ENCODE measurements at places on chromosomes 12 and 14.
A peak's percentile ranks its signal among the peaks of the same experiment; 100 is the strongest.

GRCh38 chr14:56891226-56891625, 80.9 kb upstream of the OTX2 start:
- DNase-seq = no peak

- no peak for DNase-seq
Measured at GRCh38 chr14:25038044-25038668, 11.8 kb downstream of the STXBP6 start.

DNA sequence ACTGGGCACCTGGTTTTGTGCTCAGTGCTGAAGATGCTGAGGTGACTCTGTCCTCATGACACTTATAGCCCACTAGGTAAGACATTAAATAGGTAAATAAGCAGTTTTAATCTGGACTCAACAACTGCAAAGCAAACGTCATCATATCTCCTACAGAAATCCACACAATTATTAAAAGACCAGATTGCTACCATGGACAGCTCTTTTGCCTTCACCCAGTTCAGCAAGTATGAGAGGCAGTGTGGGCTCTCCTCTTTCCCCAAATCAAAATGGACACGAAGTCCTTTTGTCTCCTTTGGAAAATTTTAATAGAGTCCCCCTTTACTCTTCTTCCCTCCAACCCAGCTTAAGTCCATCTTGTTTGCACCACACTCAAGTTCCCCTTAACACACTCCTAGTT, 171.1 kb downstream of the RPAP3 start:
- DNase-seq = no peak

- no peak for DNase-seq
Measured at GRCh38 chr14:72524295-72524629, 369.6 kb downstream of the DPF3 start.

DNA sequence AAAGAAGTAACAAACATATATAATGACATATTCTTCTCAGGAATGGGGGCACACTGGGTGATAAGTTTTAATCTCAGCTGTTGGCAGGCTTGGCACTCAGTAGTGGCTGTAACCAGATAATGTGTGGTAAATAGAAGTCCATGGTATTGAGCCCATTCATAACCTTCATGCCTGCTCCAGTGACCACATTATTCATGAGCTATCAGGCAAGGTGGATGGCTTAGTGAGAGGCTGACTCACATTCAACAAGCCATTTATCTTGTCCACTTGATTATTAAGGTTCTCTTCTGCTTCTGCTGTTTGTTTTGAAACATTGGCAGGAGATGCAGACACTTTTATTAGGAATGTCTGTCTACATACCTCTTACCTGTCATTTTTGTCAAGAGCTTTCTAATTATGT, 950.4 kb upstream of the LRFN5 start:
- no peak for DNase-seq

GRCh38 chr14:68702578-68702977, 90.3 kb downstream of the ZFP36L1 start:
- no peak for DNase-seq

DNA sequence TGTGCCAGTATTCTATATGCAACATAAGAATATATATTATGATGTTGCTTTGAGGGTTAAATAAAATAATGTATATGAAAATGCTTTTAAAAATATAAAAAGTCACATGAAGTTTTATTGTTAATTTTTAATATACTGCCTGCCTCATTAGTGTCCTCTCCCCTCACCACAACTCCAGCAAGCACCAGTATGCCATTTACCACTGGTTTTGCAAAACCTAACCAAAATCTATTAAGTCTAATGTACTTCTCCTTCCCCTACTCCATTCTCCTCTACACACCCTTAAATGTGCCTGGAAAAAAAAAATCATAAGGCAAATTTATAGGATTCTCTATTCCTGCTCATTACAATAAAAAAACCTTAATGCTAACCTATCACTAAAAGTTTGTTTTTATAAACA, 24.0 kb upstream of the GNG2 start:
- no peak for DNase-seq

- DNase-seq = no peak
Measured at GRCh38 chr12:64473176-64473575, 21.3 kb downstream of the TBK1 start.

GRCh38 chr14:81302638-81303037, 81.9 kb upstream of the GTF2A1 start:
- peak; percentile 22 for DNase-seq

DNA sequence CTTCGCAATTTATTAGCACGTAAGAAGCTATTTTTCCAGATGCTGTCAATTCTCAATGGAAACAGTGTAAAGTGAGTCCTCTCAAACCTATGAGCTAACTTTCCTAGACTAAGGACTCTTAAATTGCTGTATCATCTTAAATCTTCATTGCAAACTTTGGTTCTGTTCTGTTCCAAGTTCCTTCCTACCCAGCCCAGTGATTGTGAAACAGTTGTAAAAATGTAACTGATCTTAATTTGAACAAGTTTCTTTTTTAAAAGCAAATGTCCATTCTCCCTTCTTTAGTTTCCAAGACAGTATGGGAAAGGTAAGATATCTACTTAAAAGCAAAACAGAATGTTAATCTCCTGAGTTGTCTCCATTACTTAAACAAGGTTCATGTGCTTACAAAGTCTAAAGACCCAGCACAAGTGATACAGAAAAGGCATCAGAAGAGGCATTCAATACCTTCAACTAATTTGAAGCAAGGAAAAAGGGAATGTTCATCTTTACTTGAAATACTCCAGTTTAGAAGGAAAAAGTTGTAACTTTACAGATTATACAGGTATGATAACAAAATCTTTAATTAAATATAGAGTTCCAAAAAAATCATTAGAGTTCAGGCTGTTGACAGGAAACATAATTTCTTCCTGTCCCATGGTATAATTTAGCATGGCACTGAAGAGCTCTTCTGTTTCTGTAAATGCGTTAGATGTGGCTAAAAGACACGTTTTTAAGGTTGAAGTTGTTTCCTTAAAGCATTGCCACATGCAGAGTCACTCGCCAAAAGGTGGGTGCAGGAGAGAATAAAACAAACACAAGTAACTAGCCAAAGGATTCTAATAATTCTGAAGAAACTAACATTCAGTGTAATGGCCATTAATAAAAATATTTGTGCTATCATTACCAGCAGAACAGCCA, 101.5 kb upstream of the USP15 start:
- DNase-seq = no peak

DNA sequence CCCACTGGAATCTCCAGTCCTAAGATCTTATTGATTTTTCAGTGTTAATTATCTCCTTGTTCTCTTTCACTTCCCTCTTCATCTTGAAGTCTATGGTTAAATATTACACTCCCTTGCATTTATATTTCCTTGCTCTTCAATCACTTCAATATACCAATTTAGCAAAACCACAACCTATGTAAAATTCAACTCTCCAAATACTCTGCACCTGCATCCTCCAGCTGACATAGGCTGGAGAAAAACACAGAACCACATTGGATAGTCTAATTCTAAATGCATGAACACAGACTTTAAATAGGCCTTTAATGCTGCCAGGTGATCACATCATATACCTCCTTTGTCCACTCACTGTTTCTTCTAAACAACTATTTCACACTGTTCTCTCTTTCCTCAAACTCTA, 253.8 kb upstream of the GARIN6 start:
- DNase-seq = no peak

DNA sequence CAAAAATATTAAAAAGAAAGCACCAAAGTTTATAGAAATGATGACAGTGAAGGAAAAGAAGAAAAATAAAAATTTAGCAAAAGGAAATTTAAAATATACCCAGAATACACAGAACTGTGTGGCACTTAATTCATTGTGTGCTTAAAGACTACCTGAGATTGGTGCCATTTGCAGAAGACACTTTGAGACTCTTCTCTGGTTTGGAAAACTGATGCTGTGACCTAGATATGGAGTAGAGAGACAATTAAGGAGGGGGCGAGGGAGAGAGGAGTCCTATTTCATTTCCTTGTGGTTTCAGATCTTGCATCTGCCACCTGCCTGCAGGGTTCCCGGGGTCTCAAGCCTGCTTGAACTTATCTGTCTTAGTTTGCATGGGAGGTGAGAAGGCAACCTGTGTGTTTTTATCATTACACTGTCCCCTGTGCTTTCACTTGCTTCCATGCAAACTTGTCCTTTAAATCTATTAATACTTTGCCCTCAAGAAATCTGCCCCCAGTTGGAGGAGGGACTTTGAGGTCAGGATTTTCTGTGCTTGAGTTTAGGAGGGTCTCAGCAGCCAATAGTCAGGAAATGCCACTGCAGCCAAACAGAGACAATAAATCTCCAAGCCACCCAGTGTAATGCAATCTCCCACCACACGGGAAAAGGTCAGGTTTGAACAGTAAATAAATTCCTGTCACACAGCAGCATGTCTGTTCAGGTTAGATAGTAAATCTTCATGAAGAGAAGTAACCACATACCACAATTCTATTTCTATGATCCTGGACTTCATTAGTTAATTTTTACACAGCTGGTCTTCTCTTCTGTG, 119.4 kb downstream of the CAND1 start:
- DNase-seq = no peak

GRCh38 chr14:91545946-91546716, 36.0 kb upstream of the PPP4R3A start:
- DNase-seq = no peak

DNA sequence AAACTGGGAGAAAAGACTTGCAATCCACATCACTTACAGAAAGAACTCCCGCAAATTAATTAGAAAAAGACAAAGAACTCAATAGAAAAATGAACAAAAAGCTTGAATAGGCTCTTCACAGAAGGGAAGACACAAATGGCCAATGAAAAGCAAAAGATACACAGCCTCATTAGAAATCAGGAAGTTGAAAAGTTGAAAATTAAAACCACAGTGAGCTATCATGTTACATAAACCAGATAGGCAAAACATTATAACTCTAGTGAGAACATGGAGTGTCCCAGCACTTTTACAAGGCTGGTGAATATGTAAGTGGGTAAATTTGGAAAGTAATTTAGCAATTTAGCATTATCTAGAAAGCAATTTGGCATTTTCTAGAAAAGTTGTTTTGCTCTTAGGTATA, 158.4 kb upstream of the RASSF8 start:
- DNase-seq = no peak

DNA sequence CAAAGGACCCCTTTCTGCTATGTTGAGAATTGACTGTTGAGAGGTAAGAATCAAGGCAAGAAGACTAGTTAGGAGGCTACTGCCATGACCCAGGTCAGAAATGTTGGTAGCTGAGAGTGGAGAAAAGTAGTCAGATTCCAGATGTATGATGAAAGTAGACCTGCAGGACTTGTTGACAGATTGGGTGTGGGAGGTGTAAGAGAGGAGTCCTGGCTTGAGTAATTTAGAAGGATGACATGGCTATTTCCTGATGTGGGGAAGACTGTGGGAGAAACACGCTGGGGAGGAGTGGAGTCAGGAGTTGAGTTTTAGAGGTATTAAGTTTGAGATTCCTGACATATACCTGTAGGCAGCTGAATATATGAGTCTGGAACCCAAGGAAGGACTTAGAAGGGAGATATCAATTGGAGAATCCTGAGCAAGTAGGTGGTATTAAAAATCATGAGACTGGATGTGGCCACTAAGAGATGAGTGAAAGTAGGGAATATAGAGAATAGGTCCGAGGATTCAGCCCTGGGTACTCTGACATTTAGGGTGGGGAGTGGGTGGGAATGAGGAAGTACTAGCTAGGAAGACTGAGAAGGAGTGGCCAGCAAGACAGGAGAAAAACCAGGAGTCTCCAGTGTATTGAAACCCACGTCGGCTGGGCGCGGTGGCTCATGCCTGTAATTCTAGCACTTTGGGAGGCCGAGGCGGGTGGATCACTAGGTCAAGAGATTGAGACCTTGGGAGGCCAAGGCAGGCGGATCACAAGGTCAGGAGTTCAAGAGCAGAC, 12.6 kb upstream of the DDX47 start:
- DNase-seq = peak; percentile 34

DNA sequence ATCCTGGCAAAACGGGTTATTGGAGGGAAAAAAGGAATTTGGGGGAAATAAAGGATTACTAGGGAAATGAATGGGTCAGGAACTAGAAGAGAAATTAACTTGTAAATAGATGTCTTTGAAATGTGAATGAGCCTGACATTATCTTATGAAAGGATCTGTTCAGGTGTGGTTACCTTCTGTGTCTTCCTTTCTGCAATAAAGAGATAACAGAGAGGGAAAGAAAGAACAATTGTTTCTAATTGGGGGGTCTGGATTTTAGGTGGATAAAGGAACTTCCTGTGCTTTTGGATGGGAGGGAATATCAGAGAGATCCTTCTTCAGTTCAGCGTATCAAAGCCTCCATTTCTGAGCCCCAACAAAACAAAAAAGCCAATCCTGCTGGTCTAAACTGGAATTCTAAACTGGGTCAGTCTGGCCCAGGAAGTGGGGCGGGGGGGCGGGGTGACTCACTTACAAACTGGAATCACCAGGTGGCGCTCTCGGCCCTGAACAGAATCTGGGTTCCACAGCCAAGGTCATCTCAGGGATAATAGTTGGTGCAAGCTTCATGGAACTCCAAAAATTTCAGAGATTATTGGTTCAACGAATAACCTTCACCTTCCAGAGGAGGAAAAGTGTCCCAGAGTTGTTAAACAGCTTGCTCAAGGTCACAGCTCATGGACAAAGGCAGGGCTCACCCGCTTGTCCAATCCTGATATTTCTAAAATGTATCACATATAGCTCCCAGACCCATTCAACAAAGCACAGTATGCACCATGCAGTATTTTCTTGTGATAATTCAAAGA, 15.2 kb upstream of the PEBP1 start:
- peak; percentile 73 for DNase-seq

DNA sequence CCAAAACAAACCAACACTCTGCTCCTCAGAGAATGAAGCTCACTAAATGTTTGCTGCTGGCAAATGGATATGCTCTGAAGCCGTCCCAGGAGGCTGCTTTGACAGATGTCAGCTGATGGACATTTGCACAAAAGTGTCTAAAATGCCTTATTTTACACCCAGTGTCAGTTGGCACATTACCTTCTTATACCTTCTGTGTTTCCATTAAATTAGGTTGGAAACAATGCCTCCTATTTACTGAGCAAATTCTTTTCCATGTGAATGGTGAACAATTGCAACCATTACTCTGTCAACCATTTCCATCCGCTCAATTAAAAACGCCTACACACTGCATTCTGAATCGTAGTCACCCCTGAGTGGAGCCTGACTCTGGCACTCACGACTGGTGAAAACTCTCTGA, 1679.9 kb upstream of the FLRT2 start:
- no peak for DNase-seq

DNA sequence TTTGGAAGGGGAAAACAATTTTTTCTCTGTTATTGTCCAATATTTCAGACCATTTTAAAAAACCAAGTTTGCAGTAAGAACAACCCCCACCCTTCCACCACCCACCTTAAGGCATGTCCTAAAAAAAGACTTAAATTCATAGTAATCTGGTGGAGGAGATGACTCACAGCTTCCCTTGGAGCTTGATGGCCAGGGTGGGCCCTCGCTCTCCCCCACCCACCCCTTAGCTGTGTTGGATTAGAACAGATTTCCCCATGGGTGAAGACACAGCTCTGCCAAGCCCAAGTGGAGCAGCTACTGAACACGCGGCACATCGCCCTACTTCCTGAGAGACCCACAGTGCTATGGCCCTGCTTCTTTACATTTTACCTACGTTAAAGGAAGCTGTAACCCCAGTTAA, 140.3 kb downstream of the GCH1 start:
- DNase-seq = no peak

DNA sequence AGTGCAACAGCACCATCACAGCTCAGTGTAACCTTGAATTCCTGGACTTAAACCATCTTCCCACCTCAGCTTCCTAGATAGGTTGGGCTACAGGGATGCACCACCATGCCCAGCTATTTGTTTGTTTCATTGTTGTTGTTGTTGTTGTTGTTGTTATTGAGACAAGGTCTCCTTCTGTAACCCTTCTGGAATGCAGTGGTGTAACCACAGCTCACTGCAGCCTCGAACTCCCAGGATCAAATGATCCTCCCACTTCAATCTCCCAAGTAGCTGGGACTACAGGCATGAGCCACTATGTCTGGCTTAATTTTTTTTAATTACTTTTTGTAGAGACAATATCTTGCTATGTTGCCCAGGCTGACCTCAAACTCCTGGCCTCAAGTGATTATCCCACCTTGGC, 1.2 kb upstream of the NEMP1 start:
- no peak for DNase-seq
